ENCODE measurements at places on chromosomes 11 and 22.

- DNase-seq = no peak
Measured at GRCh38 chr11:32033491-32033890, 57.4 kb upstream of the RCN1 start.

GRCh38 chr11:693887-694562 is 997 bp downstream of the DEAF1 start:
- no peak for DNase-seq

DNA sequence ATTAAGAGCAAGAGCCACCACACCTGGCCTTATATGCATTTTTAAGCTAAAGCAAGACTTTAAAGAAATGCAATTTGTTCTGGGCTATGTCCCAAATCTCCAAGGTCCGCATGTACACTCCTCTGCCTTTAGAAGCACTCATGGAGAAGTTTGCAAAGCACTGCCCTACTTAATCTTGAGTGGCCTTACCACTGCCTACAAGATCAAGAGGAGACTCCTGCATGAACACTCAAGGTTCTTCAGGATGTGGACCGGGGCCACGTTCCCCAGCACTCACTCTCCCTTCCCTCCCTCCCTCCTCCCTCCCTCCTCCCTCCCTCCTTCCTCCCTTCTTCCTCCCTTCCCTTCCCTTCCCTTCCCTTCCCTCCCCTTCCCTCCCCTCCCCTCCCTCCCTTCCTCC is 63.2 kb upstream of the HSPA8 start:
- no peak for DNase-seq

GRCh38 chr11:78607696-78608095 is 33.0 kb upstream of the NARS2 start:
- DNase-seq = no peak

DNA sequence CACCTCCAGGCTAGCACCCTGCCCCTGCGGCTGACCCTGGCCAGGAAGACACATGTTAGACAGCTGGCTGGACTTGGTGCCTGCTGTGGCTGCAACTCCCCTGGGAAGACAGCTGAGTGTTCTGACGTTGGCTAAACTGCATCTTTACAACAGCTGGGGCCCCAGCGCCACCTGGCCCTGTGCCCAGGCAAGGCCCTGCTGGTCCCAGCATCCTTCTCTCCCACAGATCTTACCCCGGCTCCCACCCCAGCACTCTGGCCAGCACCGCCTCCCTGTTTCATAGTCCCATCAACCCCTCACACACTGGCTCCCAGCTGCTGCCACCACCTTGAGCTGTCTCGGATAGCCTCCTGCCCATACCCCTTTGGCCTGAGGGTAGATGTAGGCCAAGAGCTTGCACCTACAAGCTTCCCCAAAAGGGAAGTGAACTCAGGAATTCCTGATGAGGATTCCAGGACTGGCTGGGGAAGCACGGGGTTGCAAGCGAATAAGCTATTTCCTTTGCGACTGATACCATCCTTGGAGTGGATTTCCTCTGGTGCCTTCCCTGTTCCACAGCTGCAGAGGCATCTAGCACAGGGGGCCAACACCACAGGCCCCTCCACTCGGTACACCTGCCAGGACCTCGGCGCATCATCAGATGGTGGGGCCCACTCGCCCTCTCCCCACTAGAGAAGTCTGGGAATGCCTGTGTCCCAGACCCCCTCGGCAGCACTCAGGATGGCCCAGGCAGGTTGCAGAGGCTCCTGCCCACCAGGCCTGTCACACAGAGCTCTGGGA is 28.5 kb downstream of the RSPH14 start:
- peak; percentile 69 for DNase-seq

GRCh38 chr11:119839476-119840133 is 110.6 kb upstream of the NECTIN1 start:
- no peak for DNase-seq

DNA sequence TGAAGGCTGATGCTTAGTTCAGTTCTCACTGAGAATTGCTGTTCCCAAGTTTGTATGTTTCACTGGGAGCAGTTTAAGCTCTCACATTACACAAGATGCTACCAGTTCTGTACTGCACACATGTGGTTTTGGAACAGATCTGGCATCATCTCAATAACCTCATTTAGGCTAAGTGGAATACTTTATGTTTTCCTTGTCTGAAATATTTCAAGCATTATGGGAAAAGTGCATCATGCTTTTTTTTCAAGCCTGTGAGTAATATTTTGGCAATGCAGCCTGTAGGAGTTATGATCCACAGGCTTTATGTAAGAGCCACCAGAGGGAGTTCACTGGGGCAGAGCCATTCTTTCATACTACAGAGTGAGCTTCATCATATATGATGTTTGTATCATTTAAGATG is 141.5 kb downstream of the OR4C45 start:
- DNase-seq = no peak

GRCh38 chr11:6096417-6096816 is 11.1 kb upstream of the OR56B4 start:
- no peak for DNase-seq

DNA sequence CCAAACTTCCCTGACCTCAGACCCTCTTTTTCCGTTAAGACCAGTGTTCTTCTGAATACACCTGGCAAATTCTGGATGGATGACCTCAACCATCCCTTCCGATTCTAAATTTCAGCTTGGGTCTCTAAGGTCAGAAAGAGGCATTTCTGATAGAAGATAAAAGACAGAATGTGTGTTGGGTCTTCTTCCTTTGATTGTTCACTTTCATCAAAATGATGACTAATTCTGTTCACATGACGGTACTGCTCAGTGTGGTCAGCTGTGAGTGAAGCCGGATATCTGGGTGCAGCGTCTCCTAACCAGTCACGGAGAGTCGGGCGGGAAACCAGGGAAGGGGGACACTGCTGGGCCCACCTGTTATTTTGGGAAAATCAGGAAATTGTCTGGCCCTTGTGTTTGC is 151.6 kb upstream of the NAV2 start:
- no peak for DNase-seq

DNA sequence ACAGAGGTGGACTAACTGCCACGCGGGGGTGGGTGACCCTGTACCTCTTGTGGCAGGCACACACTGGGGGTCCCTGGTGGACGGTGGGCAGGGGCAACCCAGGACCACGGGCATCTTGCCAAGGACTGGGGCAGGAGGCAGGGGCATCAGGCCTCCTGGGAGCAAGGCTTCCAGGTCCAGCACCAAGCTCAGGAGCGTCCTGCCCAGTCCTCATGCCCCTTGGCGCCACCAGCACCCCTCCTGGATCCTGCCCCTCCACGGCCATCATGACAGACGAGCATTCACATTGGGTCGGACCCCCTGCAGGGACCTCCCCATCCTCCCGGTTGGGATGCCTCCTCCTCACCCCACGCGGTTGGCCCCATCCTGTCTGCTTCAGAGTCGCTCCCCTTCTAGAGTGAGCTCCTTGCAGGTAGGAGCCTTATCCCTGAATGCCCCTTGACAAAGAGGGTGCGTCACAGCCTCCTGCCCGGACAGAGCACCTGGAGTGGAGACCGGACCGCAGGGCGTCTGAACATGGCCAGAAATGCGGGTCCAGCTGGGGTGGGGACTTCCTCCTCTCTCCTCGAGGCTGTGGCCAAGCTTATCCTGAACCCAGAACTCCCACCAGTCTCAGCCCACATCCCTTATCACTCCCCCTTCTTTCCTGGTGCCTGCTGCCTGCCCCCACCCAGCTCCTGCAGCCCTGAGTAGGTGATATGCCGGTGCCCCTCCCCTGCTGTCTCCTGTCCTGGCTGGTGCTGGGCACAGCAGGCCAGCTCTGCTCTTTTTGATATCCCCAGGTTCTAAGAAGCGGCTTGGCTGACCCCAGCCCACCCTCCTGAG is 40.3 kb downstream of the IGF2 start:
- DNase-seq = no peak
